Stimulated activated CD4-positive, alpha-beta T cell treated with anti-CD3 and anti-CD28 coated beads, Interleukin-4, amount 100 ng/mL, for 1 hour (primary cell): ENCODE measurements at places on chromosomes 5 and 9.

DNA sequence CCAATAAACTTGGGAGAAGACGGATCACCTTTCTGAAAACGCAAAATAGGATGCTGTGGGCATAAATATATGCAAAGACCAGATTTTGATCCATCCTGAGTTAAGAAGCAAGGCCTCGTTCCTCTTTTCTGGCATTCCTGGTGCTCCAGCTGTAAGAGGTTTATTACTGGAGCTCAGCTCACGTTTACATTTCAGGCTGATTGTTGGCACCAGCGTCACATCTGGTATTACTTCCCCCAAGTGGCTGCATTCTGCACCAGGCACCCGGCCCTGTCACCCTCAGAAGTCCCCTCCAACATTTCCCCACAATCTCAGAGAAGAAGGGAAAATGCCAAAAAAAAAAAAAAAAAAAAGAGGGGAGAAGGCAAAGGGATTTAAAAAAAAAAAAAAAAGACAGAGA lies 348.7 kb downstream of the SLIT3 start:
- no peak for DNase-seq

- no peak for DNase-seq
Observed at GRCh38 chr9:113579283-113580040, 115.9 kb downstream of the RGS3 start.

DNA sequence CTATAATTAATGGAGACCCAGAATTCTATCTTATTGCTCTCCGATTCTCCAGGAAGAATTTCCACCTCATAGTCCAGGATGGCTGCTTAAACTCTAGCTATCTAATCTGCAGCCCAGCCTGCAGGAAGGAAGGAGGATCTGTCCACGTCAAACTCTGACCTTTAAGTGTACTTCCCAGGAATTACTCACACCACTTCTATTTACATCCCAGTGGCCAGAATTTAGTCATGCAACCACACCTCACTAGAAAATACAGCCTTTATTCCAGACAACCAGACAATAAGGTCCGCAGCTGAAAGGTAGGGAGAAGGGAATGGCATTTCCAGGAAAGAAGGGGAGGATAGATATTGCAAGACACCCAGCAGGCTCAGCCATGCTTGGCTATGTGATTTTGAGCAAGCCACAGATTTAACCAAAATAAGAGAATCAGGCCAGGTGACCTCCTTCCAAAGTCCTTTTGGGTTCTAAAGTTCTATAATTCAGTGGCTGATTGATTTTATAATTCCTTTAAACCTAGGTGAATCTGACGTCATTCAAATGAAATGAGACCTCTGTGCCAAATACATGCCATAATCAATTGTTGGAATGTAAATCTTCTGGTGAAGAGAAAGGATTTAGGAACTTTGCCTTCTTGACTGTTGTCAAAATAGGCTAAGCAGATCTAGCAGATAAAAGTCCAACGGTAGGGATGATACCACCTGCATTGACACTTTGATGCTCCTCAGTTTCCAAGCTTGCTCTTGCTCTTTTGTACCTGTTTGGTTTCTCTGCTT lies 3.7 kb upstream of the DENND1A start:
- no peak for DNase-seq

GRCh38 chr9:123321616-123322272 lies 34.3 kb upstream of the CRB2 start:
- no peak for DNase-seq

- no peak for DNase-seq
Observed at GRCh38 chr9:131621551-131622358, 76.4 kb downstream of the PRRT1B start.

DNA sequence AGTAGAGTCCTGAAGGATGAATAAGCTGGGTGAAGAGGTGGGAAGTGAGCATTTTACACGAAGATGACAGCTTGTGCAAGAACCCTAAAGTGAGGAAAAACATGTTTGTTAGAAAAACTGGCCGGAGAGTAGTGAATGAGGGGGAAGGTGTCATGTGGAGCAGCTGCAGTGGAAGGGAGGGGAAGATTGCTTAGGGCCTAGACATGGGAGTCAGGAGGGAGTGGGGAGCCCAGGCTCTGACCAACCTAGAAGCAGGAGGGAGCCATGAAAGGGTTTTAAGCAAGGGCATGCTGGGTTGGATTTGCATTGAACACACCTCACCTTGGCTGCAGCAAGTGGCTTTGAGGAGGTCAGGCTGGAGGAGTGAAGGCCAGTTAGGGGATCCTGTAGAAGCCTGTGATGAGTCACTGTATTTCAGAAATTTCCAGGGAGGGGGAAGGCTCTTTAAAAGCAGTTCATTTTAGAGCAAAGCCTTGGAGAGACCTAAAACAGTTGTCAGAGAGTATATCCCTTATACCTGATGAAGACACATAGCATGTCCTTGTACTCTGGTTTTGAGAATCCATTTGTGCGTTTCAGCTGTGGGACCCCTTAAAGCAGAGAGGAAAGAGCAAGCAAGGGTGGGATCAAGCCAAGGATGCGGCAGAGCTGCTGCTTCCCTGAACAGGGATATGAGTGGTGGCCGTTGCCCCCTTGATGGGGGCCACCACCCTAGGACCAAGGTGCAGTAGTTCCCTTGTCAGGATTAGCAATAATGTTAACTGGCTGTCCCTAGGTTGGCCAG lies 45.4 kb downstream of the ANGPTL2 start:
- no peak for DNase-seq

DNA sequence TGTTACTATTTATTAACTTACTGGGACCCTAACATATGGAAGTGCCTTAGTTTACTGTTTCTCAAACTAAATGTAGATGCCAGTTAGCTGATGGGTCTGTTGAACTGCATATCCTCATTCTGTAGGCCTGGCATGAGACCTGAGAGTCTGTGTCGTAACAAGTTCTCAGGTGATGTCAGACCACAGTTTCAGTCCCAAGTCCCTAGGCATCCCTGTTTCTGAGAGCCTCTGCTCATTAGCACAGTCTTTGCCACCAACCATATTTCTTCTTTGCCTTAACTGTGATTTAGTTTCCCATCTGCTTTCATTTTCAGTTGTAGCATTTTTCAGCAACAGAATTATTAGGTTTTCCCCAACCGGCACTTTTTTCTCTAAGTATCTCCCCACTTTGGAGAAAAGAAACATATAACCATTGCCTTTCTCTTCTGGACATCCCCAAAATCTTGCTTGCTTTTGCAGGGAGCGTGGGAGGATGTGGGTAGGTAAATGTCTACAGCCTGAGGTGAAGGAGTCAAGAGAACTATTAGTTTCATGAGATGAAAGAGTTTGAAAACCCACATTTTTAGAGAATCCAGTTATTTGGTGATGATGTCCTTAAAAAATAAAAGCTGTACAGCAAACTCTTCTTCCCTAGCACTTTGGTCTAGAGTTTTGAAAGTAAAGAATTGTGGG lies 74.6 kb downstream of the NUDT12 start:
- DNase-seq, result no peak

DNA sequence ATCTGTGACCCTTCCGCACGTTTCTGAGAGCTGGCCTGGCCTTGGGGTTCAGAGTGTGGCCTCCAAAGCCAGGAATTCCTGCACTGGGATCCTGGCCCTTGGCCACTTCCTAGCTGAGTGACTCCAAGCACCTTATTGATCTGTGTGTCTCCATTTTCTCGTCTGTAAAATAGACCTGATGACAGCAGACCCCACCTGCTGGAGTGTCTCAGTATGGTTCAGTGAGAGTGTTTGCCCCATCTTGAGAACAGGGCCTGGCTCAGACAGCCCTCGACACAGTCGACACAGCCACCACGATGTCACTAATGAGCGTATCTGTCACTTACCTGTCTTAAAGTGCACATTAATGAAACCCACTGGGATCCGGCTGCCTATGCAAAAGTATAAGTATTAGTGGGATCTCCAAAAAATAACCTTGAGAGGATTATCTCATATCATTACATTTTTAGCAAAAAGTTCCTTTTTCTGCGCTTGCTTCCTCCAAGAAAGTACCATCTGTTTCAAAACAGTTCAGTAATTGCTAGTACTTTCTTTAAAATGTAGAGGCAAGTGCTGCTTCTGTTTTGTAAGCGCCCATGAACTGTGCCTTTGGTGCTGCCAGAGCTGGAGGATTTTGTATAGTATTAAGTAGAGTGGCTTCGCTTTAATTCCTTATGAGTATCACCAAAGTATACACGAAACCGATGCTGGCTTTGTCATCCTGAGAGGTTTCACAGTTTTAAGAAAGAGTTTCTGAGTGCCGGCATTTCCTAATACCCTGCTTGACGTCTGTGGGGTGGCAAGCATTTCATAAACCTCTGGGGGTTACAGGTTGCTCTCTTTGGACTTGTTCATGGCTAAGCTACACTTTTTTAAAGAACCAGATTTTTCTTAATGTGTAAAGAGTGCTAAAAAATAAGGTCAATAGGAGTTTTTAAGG lies 31.7 kb downstream of the UBE2QL1 start:
- no peak for DNase-seq

DNA sequence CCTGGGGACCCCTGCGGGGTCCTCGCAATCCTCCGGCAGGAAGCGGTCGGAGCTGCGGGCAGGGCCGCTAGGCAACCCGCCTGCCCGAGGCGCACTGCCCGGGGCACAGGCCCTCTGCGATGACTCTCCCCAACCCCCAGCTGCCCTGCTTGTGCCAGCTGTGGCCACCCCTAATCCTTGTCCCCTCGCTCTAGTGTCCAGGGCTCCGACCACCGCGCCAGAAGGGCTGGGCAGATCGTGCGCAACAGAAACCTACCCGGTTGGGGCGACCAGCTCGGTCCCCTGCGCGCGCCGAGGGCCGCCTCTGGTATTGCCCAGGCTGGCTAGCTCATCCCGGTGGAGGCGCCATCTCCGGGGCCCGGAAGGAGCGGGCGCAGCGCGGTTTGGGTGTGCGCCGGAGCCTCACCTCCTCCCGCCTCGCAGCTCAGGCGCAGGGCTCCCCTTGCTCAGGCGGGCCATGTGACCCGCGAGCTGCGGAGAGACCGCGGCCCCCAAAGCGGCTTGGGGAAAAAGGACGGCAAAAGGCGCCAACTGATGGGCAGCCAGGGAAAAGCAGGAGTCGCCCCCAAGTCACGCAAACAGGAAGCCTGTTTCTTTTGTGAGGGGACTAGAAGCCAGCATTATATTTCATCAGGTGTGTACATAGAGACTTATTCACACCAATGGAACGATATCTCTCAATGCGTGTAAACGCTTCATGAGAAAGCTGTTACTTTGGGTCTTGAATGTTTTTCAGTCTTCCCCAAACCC lies 46.8 kb upstream of the RNF20 start:
- peak; percentile 2 for DNase-seq

GRCh38 chr5:6768590-6769230 lies 55.5 kb downstream of the TENT4A start:
- no peak for DNase-seq

GRCh38 chr5:121634946-121635345 lies 216.7 kb upstream of the FTMT start:
- no peak for DNase-seq

DNA sequence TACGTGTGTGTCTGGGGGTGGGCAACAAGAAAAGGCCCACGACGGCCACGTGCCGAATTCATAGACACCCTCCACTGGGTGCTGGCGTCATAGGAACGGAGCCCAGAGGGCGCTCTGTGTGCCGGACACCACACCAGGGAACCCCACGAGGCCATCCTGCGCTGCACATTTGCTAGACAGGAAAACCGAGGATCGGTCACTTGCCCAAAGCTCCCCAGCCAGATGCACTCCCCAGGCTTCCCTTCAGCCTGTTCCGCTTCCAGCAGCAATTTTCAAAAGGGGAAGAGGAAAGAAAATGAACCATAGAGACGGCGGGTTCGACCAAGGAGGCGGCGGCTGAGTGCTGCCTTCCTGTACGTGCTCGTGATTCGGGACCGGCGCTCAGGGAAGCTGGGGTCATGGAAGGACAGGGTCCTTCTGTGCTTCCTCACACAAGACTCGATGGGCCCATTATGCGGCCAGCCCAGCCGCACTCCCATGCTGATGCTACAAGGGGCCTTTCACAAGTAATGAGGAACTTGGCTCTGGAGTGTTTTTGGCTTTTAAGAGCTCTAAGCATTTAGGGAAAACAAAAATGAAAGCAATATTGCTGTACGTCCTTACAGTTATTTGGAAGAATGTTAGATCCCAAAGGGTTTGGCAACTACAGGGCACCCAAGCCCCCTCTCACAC lies 124.6 kb upstream of the SARDH start:
- DNase-seq, result no peak

- no peak for DNase-seq
Observed at GRCh38 chr5:116480894-116481510, 93.6 kb downstream of the SEMA6A start.

DNA sequence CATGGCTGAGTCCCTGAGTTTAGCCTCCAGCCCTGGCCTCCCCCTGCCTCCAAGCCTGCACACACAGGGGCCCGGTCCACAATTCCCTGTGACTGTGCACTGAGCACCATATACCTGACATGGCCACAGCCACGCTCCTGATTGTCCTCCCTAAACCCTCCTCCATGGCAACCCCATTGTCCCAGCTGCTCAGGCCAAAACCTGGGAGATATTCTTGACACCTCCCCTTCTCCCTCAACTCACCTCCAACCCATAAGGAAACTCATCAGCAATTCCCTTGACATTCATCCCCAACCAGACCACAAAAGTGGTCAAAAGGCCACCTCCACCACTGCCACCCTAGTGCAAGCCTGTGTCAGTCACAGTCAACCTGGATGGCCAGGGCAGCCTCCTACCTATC lies 107.5 kb upstream of the MVB12B start:
- DNase-seq, result no peak

- no peak for DNase-seq
Observed at GRCh38 chr5:38046103-38046502, 206.3 kb upstream of the GDNF start.

DNA sequence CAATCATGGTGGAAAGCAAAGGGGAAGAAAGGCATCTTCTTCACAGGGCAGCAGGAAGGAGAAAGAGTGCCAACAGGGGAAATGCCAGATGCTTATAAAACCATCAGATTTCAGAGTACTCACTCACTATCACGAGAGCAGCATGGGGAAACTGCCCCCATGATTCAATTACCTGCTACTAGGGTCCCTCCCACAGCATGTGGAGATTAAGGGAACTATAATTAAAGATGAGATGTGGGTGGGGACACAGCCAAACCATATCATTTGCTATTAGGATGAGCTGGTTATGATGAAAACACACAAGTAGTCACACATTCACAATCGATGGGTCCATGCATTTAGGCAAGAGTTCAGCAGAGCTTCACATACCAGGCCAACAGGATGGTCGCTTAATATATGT lies 469.0 kb downstream of the PDE4D start:
- no peak for DNase-seq

DNA sequence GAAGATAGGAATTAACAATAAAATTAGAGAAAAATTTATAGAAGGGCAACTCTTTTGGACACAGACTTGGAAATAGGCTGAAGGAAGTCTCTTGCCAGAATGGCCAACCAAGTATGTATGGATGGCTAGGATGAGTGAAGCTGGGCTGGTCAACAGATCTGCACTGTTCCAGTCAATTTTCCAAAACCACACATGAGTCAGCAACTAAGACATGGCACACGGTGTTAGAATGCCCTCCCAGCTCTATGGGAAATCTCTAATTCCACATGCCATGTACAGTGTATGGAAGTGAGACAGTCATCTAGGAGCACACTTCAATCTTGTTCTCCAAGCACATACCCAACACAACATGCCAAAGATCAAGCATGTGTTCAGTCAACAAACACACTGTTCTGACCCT lies 129.6 kb downstream of the GLIS3 start:
- DNase-seq, result no peak

- no peak for DNase-seq
Observed at GRCh38 chr5:139676406-139676805, 28.3 kb downstream of the CXXC5 start.
